Foreskin keratinocyte (primary cell): ENCODE measurements at places on chromosomes 12 and 14.

DNA sequence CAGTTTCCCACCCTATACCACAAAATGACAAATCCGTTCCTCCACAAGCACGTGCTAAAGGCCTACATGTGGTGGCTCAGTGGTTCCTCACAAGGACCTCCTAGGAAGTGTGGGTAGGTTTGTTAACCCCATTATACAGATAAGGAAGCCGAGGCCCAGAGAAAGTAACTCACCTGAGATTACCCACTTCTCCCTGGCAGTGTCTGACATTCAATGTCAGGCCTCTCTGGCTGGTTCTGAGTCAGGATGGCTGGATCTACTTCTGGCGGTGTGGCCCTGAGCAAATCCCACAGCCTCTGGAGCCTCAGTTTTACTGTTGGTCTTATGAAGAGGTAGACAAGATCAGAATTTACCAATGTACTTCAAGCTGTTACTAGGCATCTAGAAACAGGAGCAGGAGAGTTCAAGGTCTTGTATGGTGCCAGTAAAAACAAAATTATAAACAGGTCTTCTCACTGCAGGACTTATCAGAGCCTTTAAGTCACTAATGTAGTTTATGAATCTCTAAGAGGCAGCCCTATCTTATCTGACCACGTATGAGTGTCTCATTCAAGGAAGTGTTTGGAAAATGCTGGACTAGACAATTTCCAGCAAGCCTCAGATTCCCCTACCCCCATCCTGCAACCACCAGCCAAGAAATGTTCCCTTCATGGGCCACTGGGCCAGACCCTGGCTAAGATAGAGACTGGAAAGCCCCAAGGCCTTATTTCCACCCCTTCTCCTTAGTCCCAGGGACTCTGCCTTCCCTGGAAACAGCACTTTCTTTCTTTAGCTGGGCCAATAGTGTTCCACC lies 4.2 kb downstream of the HSPB8 start:
- no peak for DNase-seq

DNA sequence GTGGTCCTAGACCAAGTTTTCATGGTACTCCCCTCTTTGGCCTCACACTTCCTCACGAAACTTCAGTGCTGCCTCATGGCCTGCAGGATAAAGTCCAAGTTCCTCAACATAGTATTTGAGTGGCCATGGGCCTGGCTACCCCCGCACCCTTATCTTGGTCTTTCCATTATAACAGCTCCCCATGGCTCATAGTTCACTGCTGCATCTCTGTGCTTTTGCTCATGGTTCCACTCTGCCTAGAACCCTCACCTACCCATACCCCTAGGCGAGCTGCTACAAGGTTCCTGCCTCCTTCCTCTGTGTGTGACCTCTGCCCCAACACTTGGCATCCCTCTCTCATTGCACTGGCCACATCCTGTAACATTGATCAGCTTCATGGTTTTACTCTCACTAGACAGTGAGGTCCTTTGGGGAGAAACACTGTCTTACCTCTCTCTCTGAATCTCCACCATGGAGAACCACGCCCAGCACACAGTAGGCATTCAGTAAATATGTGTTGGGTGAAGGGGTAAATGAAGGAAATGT lies 158.9 kb downstream of the GPR65 start:
- no peak for DNase-seq

DNA sequence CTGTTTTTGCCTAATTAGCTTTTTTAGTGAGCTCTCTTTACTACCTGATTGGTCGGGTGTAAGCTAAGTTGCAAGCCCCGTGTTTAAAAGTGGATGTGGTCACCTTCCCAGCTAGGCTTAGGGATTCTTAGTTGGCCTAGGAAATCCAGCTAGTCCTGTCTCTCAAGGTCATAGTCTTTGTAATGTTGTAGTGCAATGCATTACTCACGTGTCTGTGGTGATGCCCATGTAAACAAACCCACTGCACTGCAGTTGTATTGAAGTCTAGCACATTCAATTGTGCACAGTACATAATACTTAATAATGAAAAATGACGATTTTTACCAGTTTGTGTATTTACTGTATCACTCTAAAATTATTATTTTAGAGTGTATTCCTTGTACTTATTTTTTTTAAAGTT lies 335.5 kb downstream of the NUAK1 start:
- DNase-seq = no peak

GRCh38 chr12:104407438-104407837 lies 49.3 kb upstream of the CHST11 start:
- DNase-seq = no peak

GRCh38 chr14:32244404-32244803 lies 41.3 kb upstream of the RNU6-8 start:
- no peak for DNase-seq
